Heart right ventricle (tissue), 16 donors: ENCODE measurements at places on chromosomes 12 and 14. TPM values are rescaled to one million over a fixed set of nuclear protein-coding genes. Genes with fewer than 3 reads are reported as not detected.

GRCh38 chr12:7101047-7101693, 7.8 kb downstream of the C1RL start:
- DNase-seq = no peak

- DNase-seq = no peak
These were observed 899 bp downstream of the TPCN1 start for GRCh38 chr12:113221997-113222729.

The ALX1 gene
- total RNA-seq = not detected

The LMNTD1 gene
- total RNA-seq = not detected

- no peak for DNase-seq
These were observed 180.5 kb upstream of the SFSWAP start for GRCh38 chr12:131530422-131530821.
